ENCODE measurements at places on chromosomes 3 and 15. TPM values are rescaled to one million over a fixed set of nuclear protein-coding genes. Genes with fewer than 3 reads are reported as not detected.

The SPATA12 gene
- not detected for polyA plus RNA-seq

The KLHL24 gene
- 61.0 TPM for polyA plus RNA-seq

The C3orf33 gene
- polyA plus RNA-seq, result 3.5 TPM

- no peaks in the 10 kb centered on the region for H3K27me3 ChIP-seq
- H3K4me3 ChIP-seq, result no peak overlapping the region
- peaks cover 3% of the 10 kb centered on the region for H3K36me3 ChIP-seq
- H3K4me1 ChIP-seq, result no peaks in the 10 kb centered on the region
- no peak for DNase-seq
These were observed 49.0 kb downstream of the LARS2 start for GRCh38 chr3:45437383-45437782.

The ZNF639 gene
- 50.4 TPM for polyA plus RNA-seq

- no peak overlapping the region for H3K27ac ChIP-seq
- DNase-seq, result no peak
- peaks cover 73% of the 10 kb centered on the region for H3K36me3 ChIP-seq
These were observed 86.2 kb downstream of the TGFBR2 start for GRCh38 chr3:30692498-30693130.

- H3K27ac ChIP-seq, result no peak overlapping the region
- no peak overlapping the region for H3K4me3 ChIP-seq
- H3K4me1 ChIP-seq, result no peaks in the 10 kb centered on the region
These were observed 489.2 kb upstream of the UBE2E2 start for GRCh38 chr3:22713936-22714335.

DNA sequence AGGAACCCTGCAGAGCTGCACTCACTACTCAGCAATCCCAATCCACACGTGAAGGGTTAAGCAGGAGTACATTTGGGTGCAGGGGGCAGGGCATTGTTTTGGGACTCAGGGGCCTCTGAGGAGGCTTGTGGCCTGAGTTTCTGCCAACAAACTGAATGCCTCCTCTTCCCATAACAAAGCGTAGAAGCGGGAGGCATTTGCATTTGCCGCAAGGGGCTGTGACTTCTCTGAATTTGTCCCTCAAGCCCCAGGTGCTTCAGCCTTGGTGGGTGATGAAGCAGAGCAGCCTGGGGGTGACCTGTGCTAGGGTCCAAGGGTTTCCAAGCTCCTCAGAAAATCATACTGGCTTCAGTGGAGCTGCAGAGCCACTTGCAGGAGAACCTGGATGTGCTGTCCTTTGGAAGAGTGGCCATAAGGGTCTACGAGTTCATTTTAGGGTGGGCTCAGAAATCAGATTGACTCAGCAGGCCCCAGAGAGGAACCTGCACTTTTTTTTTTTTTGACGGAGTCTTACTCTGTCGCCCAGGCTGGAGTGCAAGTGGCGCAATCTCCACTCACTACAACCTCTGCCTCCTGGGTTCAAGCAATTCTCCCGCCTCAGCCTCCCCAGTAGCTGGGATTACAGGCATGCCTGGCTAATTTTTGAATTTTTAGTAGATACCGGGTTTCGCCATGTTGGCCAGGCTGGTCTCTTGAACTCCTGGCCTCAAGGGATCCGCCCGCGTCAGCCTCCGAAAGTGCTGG is 1.4 kb upstream of the RPSA start:
- peaks cover 31% of the 10 kb centered on the region for H3K4me1 ChIP-seq
- H3K4me3 ChIP-seq, result no peak overlapping the region
- H3K27ac ChIP-seq, result no peak overlapping the region
- peaks cover 14% of the 10 kb centered on the region for H3K36me3 ChIP-seq

- peak; percentile 41 for DNase-seq
- no peak overlapping the region for H3K4me3 ChIP-seq
- H3K4me1 ChIP-seq, result no peaks in the 10 kb centered on the region
- no peak overlapping the region for H3K27ac ChIP-seq
- peaks cover 41% of the 10 kb centered on the region for H3K36me3 ChIP-seq
- H3K27me3 ChIP-seq, result no peaks in the 10 kb centered on the region
These were observed 56.3 kb upstream of the RPL32 start for GRCh38 chr3:12897381-12898289.
